Activated CD4-positive, alpha-beta T cell treated with anti-CD3 and anti-CD28 coated beads, Interleukin-10, Interleukin-2, amounts not matched to agents 100 ng/mL and 50 ng/mL, durations not matched to agents 16 hours and 8 hours (primary cell): ENCODE measurements at places on chromosomes 5 and 9.

- DNase-seq = no peak
These were observed 77.6 kb upstream of the SEMA6A start for GRCh38 chr5:116652196-116652729.

- DNase-seq = no peak
These were observed 40.6 kb downstream of the ADCY2 start for GRCh38 chr5:7436521-7436920.

DNA sequence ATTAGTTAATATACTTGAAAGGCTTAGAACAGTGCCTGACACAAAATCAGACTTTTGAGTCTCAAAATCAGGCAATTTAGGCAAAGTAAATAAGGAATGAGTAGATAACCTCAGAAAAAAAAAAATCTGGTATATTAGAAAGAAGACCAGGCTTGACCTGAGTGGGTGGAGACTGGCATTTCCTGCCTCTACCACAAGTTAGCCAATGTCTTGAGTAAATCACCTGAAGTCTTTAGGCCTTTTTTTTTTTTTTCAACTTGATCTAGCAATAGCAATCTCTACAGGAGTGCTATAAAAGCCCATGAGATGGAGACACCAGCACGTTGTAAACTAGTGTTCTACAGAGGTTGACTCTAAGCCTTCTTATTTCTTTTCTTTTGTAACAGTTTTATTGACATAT lies 104.2 kb upstream of the RASEF start:
- no peak for DNase-seq

DNA sequence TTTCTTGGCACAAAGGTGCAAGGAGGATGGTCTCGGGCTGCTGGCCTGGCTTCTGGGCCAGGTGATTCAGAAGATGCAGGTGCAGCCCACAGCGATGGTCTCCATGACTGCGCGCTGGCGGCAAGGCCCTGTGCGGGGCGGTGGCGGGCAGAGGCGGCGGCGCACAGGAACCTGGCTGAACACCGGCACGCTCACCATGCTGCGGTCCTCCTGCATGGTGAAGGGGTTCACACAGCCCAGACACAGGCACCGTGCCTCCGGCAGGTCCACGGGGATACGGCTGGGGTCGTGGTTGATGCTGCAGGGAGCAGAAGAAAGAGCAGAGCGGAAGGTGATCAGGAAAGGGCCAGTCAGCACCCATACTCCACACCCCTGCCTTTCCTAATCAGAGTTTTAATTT lies 4.8 kb downstream of the IL17B start:
- no peak for DNase-seq
